ENCODE measurements at places on chromosomes 6 and 20.

DNA sequence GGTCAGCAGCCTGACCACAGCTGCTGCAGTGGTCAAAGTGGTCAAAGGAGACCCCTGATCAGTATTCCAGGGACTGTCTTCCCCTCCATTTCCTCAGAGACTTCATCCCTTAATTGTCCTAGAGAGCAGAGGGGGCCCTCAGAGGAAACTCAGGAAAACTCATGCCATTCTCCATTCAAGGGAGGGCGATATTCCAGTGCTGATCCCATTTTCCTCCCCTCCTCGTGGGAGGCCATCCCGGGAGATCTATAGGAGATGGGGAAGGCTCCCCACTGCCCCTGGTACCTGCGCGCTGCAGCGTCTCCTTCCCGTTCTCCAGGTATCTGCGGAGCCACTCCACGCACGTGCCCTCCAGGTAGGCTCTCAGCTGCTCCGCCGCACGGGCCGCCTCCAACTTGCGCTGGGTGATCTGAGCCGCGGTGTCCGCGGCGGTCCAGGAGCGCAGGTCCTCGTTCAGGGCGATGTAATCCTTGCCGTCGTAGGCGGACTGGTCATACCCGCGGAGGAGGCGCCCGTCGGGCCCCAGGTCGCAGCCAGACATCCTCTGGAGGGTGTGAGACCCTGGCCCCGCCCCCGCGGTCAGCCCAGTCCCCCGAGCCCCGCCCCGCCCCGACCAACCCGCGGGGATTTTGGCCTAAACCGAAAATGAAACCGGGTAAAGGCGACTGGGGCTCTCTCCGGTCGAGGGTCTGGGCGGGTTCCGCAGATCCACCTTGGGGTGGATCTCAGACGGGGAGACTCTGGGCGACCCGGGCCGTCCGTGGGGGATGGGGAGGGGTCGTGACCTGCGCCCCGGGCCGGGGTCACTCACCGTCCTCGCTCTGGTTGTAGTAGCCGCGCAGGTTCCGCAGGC, 878 bp downstream of the HLA-C start:
- DNase-seq: peak; percentile 76

GRCh38 chr6:43827898-43828297, 57.9 kb downstream of the VEGFA start:
- DNase-seq: no peak

DNA sequence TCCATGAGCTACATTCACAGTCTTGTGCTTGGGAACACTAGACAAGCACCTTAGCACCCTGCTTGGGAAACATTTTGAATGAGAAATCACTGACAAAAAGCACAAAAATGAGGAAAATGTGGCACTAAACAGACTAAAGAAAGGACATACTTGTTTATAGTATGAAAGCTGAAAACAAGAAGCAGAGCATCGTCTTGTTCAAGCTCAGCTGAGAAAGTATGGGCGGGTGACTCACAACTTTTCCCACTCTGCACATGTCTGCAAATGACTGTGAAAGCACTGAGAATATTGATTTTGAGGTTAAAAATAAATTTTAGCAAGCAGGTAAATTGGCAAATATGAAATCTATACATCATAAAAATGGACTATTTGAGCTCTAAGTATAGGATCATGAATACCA, 725.3 kb downstream of the COL12A1 start:
- no peak for DNase-seq

DNA sequence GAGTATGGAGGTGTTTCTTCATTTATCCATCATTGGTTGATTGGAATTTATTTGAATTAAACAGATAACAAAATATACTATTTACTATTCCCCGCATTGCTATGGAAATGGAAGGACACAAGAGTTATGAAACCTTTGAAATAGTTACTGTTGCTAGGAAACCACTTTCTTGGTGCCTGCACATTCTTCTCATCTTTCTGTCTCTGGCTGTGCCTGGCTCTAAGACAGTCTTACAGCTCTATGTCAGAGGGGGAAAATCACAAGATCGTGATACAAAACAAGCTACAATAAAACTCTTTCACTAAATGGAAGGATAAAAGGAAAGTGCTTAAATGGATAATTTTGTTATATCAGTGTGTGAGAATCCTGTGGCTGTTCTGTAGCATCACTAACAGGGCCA, 453.0 kb downstream of the LMBRD1 start:
- DNase-seq: no peak
